Neural progenitor cell (in vitro differentiated cells): ENCODE measurements at places on chromosomes 2 and 18. TPM values are rescaled to one million over a fixed set of nuclear protein-coding genes. Genes with fewer than 3 reads are reported as not detected.

C2orf80 gene
- 0.81 TPM in 1 of 2 replicates, not detected in the other for total RNA-seq

FTCDNL1 gene
- total RNA-seq = 0.31 and 2.7 TPM in 2 replicates

GRCh38 chr2:134446383-134447017, 192.6 kb downstream of the MGAT5 start:
- no peak for DNase-seq

DNA sequence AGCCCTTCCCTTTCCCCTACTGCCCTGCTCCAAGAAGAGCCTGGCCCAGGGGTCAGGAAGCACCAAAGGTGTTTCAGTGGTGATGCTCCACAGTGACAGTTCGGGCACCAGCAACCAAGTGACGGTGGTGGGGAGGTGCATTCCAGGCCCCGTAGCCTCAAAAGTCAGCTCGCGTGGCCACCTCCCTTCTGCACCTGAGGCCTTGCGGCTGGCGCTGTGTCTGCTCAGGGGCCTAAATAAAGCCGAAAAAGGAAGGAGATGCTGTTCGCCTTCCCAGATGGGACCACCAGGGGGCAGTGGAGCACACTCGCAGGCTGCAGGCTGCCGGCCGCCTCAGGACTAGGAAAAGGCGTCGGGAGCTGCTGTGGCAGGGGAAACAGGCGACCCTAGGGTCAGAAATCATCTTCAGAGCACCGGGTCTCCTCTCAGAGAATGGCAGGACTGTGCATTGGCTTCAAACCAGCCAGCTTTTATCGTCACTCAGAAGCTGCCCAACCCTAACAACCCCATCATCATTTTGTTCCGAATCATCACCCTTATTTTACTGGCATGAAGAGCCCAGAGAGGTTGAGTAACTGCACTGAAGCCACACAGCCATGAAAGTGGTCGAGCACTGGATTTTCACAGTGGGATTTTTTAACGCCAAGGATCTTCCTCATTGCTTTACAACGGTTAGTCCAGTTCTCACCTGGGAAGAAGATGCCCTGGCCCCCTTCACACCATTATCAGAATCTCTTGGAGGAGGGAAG, 213.0 kb upstream of the CELF4 start:
- DNase-seq = peak; percentile 88

DNA sequence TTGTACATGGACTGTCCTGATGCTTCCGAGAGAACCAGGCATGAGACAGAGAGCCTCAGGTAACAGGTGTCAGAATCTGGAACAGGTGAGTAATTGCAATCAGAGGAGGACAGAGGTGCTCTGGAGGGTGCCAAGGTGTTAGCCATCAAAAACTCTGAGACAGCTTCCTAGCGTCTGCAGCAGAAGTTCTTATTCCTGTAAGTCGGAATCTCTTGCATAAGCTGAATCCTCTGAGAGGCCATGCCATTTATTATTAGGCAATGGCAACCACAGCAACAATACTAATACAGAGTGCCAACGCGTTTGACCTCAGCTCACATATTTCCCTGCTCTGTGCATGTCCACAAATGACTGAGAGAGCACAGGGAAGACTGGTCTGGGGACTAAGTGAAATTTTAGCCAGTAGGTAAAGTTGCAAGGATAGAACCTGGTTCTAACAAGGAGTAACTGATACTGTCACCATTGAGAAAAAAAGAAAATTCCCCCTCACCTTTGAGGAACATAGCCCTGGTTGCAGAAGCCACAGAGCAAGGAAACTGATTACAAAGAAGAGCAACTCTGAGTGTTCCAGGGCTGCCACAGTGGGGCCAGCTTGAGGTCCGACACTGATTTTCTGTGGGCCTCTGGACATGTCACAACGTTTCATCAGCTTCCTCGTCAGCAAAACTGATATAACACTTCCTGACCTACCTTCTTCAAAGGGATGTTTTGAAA, 55.1 kb upstream of the ACSL3 start:
- DNase-seq = no peak

GRCh38 chr18:76461148-76461547, 33.9 kb downstream of the ZNF516 start:
- DNase-seq = no peak

CXCR1 gene
- total RNA-seq = not detected in 2 replicates
